ENCODE measurements at places on chromosomes 1 and 21.

DNA sequence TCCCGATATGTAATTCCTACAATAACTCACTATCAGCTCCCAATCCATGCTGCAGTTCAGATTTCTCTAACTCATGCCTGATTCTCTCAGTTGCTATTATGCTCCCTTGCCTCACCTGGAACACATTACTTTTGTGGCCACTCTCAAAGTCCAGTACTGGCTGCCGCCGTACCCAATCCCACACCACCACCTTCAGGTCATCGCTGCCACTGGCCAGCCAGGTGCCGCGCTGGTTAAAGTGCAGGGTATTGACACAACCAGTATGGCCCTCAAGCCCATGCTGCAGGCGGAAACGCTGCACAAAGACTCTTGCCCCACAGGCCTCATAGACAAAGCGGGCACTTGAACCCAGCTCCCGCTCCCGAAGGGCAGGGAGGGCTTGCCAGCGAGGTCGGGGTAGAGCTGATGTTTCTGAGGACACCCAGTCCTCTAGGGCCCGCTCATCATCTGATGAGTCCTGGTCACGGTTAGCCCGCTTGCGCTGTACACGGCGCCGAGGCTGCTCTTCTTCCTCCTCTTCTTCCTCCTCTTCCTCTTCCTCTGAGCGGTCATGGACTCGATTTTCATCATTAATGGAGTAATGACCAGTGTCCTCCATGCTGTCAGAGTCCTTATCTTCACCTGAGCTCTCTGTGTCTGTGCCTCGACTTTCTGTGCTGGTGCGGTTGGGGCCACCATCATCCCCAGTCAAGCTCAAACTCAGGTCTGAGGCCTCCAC, 22.6 kb downstream of the DCAF8 start:
- no peak for DNase-seq

GRCh38 chr1:9256332-9256731, 21.8 kb downstream of the H6PD start:
- no peak for DNase-seq

- DNase-seq, result no peak
Observed at GRCh38 chr21:41375875-41376274, 14.0 kb downstream of the MX2 start.

- DNase-seq, result no peak
Observed at GRCh38 chr21:9738527-9738926, 782.9 kb upstream of the TPTE start.

DNA sequence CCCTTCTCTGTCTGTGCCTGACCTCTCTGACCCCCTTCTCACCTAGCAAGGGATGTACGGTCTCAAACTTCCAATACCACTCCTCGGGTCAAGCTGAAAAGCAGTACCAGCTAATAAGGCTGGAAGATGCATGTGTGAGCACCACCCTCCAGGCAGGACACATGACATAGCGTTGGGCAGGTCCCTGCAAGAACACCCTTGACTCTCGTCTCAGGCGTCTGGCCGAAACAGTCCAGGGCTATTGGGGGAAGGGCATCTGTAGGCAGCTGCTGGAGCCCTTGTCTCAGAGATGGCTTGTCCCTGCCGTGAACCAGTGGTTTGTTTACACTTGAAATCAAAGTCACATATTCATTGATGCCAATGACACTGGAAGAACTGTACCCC, 56.5 kb downstream of the CD46 start:
- DNase-seq, result no peak

DNA sequence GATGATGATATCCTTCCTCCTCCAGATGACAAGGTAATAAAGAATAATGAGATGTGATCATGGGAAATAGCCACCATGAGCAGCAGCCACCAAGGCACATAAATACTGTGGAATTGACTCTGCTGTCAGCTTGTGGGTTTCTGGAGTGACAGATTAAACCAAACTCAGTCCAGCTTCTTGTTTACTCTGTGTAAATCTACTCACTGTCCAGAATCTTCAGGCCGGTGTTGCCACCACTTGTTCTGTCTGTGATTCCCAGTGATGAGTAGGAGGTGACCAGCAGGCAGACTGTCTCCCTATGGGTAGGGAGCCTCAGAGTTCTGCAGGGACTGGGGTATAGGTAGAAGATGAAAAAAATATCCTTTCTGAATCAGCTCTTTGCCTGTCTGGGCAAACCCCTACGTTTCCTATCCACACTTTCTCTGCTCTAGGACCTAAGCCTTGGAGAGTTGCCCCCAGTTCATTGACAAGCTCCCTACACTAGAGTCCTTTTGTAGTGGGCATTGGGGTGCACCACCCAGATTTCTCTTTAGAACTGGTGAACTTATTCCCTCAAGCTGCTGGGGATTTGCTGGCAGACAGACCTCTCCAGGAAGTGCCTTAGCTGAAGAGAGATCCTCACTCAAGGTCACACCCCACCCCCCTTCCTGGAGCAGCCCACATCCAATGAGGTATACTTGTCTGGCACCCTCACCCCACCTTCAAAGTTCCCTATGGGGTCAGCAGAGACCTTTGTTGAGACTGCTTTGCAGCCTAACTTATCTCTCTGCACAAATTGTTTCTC, 47.6 kb downstream of the ATP1A1 start:
- no peak for DNase-seq

DNA sequence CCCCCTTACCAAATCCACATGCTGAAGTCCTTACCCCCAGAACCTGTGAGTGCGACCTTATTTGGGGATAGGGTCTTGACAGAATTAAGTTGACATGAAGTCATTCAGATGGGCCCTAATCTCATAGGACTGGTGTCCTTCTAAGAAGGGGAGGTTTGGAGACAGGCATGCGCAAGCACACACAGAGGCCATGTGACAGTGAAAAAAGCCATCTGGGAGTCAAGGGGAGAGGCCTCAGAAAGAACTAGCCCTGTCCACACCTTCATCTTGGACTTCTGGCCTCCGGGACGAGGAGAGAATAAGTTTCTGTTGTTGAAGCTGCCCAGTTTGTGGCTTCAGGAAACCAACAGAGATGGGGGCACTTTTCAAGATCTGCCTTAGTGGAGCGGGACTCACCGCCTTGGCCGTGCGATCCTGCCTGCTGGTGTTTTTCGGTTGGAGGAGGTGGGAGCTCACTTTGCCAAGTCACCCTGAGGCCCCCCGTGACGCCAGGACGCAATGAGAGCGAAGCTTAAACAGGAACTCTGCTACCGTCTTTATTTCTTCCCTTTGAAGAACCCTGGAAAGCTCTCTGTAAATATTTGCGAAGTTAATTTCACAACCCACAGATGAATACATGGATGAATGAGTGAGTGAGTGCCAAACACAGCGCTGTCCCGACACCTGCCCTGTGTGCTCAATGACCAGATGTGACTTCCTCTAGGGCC, 42.5 kb upstream of the C1orf174 start:
- DNase-seq, result no peak

DNA sequence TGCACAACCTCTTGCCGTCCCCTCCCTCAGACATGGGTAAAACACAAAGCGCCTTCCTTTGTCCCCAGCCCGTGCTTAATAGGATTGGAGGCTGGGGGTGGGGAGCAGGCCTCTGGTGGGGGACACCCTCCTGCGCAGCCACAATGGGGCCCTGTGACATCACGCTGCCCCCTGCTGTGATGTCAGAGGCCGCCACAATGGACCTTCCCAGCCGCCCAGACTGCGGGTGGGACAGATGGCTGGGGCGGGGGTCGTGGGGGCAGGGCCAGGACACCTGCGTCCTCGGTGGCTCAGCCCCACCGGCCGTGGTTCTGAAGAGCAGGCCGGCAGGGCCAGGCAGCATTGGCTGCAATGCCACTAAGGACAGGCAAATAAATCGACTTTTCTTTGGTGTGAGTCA, 39.9 kb downstream of the EPHA2 start:
- DNase-seq, result no peak

GRCh38 chr1:23452011-23452411, 27.5 kb upstream of the TCEA3 start:
- DNase-seq, result peak; percentile 2

- no peak for DNase-seq
Observed at GRCh38 chr1:247430434-247430833, 14.5 kb downstream of the NLRP3 start.

- no peak for DNase-seq
Observed at GRCh38 chr1:55153031-55153430, 62.1 kb downstream of the USP24 start.

- no peak for DNase-seq
Observed at GRCh38 chr1:3135744-3136455, 66.9 kb downstream of the PRDM16 start.

- no peak for DNase-seq
Observed at GRCh38 chr1:29424266-29424665, 187.9 kb downstream of the PTPRU start.

- DNase-seq, result no peak
Observed at GRCh38 chr1:186578325-186579016, 101.8 kb downstream of the PTGS2 start.

DNA sequence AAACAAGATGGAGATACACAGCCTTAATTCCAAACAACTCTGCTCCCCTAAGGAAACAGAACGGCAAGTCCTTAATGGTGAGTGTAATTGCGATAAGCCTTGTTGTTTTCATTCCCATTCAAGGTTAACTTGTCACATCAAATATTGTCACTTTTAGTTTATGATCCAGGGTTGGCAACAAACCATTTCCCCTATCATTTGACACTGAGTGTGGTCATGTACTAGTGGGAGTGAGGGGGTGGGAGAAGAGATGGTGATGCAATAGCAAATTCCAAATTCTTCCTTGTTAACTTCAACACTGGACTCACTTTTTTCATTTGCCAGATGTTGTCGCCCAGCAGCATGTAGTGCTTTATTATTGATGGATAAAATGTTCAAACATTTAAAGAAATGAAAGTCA, 140.4 kb downstream of the ZNF326 start:
- no peak for DNase-seq

DNA sequence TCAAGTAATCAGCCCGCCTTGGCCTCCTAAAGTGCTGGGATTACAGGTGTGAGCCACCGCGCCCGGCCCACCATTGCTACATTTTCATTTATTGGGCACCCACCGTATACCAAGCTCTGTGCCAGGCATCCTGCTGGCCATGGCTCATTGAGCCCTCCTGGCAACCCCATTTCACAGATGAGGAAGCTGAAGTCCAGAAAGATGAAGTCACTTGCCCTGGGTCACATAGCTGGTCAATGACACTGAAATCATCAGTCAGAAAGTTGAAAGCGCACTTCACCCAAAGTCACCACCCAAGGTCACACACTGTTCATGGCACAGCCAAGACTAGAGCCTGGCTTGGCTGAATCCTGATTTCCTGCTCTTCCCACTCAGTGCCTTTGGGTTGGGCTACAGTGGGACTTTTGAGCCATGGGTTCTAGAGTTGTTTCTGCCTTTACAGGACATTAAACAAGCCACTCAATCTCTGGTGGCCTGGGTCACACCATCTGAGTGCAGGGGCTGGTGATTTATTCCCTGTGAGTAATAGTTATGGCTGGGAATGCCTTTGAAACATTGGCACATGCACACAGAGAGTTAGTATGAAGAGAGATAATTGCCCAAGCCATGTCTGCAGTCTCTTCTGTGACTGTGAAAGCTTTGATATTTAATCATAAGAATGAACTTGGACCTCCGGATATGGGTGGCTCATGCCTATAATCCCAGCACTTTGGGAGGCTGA, 16.0 kb upstream of the ARHGEF10L start:
- no peak for DNase-seq

DNA sequence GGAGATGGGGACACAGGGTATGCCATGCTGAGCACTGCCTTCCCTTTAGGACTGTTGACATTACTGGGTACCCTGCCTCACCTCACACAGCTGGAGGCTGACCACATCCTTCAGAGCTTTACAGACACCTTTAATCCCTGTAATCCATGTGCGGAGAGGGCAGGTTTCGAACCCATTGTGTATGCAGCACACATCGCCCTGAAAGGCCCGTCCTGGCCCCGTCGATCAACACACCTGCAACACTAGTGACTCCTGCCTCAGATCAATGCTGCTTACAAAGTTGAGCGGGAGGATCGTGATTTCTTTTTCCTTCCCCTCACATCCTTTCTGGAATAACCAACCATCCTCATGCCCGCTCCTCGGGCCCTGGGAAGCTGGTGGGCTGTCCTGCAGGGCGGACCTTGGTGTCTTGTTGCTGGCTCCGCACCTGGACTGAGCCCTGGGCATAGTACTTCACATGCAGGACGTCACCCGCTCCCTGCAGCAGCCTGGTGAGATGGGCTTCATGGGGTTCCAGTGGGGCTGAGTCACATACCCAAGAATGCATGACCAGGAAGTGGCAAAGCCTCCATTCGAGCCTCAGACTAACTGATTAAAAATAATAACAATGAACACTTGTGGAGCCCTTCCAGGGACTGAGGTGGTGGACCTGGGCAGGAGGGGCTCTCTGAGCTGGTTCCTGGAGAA, 403.6 kb downstream of the PTPRU start:
- DNase-seq, result no peak

DNA sequence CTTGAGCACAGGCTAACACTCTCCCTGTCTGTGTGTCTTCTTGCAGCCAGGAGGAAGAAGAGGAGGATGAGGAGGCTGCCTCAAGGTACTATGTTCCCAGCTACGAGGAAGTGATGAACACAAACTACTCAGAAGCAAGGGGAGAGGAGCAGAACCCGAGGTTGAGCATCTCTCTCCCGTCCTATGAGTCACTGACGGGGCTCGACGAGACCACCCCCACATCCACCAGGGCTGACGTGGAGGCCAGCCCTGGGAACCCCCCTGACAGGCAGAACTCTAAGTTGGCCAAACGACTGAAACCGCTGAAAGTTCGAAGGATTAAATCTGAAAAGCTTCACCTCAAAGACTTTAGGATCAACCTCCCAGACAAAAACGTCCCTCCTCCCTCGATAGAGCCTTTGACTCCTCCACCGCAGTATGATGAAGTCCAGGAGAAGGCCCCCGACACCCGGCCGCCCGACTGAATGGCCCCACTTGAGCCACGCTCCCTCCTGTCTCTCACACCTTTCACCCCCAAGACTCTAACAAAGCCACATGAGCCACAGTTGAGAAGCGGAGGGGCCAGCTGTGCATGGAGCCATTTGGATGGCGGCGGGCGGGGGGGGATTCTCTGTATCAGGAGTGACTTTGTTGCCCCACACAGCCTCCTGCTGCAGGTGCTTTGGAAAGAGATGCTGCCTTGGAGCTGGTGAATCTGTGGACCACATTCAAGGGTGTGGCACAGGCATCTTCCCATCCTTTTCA, 27.6 kb upstream of the FHAD1 start:
- no peak for DNase-seq

- DNase-seq, result peak; percentile 20
Observed at GRCh38 chr1:155175927-155176371, 2.3 kb downstream of the TRIM46 start.

DNA sequence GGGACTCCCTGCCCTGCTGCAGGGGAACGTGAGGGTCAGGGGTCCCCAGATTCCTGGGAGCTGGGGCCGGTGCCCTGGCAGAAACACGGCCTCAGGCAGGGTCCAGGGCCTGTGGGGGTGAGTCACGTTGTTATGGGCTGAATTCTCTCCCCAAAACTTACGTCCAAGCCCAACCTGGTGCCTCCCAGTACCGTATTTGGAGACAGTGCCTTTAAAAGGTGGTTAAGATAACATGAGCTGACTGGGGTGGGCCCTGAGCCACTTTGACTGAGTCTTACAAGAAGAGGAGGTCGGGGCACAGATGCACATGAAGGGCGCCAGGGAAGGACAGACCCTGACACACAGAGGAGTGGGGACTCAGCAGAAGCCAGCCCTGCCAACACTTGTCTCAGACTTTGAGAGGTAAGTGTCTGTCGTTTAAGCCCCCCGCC, 99.9 kb downstream of the WDR4 start:
- DNase-seq, result no peak

Measured in stimulated activated naive CD4-positive, alpha-beta T cell (primary cell).